ENCODE measurements at places on chromosomes 6 and 20.

DNA sequence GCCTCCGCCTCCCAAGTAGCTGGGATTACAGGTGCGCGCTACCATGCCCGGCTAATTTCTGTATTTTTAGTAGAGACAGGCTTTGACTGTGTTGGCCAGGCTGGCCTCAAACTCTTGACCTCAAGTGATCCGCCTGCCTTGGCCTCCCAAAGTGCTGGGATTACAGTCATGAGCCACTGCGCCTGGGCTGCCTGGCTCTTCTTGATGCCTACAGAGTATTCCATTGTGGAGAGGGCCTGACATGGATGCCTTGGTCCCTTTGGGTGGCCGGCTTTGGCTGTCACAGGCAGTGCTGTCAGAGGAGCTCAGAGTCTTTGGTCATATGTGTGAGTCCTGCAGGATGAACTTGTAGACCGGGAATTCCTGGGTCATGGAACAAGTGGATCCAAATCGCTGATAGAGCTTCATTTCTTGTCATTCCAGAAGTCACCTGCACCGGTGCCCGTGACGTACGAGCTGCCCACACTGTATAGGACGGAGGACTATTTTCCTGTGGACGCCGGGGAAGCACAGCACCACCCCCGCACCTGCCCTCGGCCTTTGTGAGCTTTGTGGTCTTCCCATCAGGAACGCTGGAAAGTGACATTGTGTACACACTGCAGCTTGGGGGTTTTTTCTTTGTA is 55.1 kb downstream of the ADNP start:
- no peak overlapping the region for H3K27ac ChIP-seq
- no peak for DNase-seq
- peaks cover 4% of the 10 kb centered on the region for H3K4me1 ChIP-seq
- H3K36me3 ChIP-seq: peaks cover 2% of the 10 kb centered on the region

DNA sequence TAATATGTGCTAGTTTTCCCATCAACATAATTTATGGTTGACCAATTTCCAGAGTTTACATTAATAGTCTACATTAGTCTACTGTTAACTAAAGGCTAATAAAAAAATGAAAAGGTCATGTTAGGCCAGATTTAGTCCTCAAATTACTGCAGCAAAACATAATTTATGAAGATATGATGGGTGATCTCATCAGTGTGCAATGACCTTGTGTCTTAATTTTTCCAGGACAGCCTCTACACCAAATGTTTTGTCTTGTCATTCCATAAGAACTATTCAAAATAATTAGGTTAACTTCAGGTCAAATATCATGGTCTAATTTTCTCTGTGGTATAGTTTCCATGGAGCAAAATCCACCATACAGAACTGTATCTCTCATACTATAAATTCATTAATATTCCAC is 234.2 kb downstream of the COL12A1 start:
- H3K27ac ChIP-seq: no peak overlapping the region
- no peaks in the 10 kb centered on the region for H3K36me3 ChIP-seq
- no peaks in the 10 kb centered on the region for H3K27me3 ChIP-seq
- no peak overlapping the region for H3K4me3 ChIP-seq

GRCh38 chr6:148720897-148721296 is 25.9 kb upstream of the UST start:
- no peaks in the 10 kb centered on the region for H3K4me1 ChIP-seq
- H3K27me3 ChIP-seq: no peaks in the 10 kb centered on the region
- H3K36me3 ChIP-seq: no peaks in the 10 kb centered on the region
- no peak overlapping the region for H3K27ac ChIP-seq
- no peak for DNase-seq

DNA sequence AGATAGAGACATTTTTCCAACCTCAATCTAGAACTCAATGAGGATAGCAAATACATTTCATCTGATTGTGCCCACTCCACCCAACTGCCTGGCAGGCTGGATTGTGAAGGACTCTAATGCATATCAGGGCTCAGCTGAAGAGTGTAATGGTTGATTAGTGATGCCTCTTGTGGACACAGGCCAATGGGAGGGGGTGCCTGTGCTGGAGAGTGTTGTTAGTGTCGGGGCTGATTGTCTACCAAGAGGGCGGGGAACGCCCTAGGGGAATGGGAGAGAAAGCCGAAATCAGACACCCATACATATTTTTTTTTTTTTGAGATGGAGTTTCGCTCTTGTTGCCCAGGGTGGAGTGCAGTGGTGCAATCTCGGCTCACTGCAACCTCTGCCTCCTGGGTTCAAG is 103.7 kb upstream of the SALL4 start:
- H3K4me3 ChIP-seq: no peak overlapping the region
- H3K36me3 ChIP-seq: no peaks in the 10 kb centered on the region
- no peak overlapping the region for H3K27ac ChIP-seq
- DNase-seq: no peak
- H3K4me1 ChIP-seq: peaks cover 16% of the 10 kb centered on the region
- no peaks in the 10 kb centered on the region for H3K27me3 ChIP-seq

GRCh38 chr6:138765896-138766655 is 7.5 kb upstream of the CCDC28A start:
- no peaks in the 10 kb centered on the region for H3K36me3 ChIP-seq
- H3K27ac ChIP-seq: no peak overlapping the region
- H3K4me3 ChIP-seq: no peak overlapping the region
